ENCODE measurements at places on chromosomes 3 and 15. TPM values are rescaled to one million over a fixed set of nuclear protein-coding genes. Genes with fewer than 3 reads are reported as not detected.

DNA sequence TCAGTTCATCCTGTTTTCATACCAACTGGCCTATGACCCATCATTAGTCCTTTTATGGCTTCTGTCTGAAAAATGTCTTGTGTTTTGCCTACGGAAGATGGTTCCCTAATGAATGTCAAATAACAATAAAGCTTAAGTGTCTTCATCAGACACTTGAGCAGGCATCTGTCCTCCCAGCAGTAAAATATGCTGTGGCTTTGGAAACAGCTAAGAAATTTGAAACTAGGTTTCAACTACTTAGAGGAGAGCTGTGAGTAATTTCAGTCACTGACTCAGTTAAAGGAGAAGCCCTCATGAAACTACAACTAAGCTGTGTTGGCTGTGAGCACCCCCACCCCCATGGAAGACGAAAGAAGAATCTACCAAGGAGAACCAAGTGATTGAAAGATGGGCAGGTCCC is 409.4 kb upstream of the PPP2R3A start:
- no peak for ATAC-seq

THBS1 gene
- total RNA-seq: 301 TPM

DNA sequence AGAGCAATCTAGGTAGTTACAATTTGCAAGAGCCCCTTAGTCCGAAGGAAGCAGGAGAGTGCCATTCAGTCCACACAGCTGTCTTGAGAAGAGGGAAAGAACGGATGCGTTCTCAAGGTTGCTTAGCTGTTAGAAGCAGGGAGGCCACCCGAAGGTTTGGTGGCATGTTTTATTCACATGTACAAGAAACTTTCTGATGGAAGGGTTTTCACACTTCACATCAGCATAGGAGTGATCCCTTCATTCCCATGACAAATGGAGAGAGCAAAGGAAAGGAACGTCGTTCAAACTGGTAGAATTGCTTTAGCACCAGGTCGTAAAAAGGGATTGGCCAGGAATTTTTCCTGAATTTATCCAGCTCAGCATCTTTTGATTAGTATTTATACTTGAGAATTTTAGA is 53.5 kb downstream of the TRIM71 start:
- no peak for ATAC-seq

C3orf80 gene
- 1.1 TPM for total RNA-seq

DNA sequence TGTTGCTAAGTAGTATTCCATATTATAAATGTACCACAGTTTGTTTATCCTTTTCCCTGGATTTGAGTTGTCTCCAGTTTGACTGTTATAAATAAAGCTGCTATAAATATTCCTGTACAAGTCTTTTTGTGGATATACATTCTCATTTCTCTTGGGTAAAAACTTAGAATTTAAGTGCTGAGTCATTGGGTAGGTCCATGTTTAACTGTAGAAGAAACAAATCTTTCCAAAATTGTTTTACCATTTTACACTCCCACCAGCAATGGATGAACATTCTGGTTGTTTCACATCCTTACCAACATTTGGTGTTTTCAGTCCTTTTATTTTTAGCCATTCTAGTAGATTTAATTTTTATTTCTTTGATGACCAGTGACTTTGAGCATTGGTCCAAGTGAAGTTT is 74.0 kb upstream of the TNFAIP8L3 start:
- ATAC-seq: no peak

DNA sequence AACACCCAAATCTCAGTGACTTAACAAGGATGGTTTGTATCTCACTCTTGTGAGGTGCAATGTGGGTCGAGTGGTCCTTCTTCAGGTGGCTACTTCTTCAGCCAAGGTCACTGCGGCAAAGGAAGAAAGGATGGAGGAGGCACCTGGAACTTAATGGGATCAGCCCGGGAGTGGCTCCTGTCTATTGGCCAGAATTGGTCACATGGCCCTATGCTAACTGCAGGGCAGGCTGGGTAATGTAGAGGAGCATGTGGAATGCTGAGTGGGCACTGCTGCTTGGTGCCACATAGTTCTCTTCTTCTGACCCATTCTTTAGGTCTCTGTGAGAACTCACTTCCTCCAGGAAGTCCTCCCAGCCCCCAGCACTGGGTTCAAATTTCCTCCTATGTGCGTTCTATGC is 20.3 kb upstream of the FAM3D start:
- no peak for ATAC-seq

- ATAC-seq: no peak
Measured at GRCh38 chr15:58063614-58064013, 1.9 kb downstream of the ALDH1A2 start.

- no peak for ATAC-seq
Measured at GRCh38 chr15:100570735-100571313, 31.2 kb downstream of the LINS1 start.

Data from gastroesophageal sphincter (tissue), 4 donors.